ENCODE measurements at places on chromosomes 13 and 19. TPM values are rescaled to one million over a fixed set of nuclear protein-coding genes. Genes with fewer than 3 reads are reported as not detected.

Gene C19orf18
- total RNA-seq, result not detected

DNA sequence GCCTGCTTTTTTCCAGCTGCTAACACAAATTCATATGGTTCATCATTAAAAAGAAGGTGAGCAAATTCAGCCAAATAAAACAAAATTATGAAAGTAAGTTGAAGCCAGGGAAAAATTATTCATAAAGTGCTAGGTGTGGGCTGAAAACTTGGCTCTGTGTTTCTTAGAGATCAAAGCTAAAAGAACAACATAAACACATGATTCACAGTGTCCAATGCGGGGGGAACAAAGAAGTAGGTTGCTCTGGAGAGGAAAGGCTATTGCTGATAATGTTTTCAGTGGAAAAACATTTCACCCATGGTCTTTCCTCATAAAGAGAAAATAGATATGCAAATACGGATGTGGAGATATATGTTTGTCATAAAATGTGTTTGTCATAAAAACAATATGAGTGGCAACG lies 1691.5 kb upstream of the SLC10A2 start:
- no peak for DNase-seq

DNA sequence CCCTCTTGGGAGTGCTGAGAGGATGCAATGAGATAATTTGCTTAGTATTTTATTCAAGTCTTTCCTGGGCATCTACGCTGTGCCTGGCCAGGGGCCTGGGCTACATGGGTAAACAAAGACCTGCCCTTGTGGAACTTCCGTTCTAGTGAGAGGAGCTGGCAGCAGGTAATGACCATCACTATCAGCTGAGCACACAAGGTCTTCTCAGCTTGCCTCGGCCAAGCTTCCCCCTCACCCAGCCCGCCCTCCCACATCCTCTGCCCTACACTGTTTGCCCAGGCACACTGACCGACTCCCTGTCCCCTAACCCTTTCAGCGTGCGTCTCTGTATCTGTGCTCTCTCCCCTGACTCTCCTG lies 8.6 kb upstream of the FKRP start:
- DNase-seq, result no peak

Gene TPTE2
- not detected for total RNA-seq

Gene MYO1F
- total RNA-seq, result 0.05 TPM

DNA sequence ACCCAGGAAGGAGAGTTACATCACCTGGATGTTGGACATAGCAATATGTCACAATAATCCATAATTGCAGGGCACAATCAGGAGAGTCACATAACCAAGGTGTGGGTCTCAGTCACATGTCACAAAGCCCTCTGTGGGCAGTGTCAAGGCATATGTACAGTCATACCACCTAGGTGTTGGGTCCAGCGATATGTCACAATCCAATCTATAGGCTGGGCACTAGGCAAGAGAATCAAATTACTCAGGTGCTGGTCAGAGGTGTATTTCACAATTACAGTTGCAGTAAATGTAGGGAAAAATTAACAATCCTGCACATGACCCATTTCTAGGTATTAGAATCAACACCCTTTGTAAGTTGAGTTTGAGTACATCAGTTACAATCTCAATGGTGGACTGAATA lies 126.2 kb upstream of the ZNF91 start:
- no peak for DNase-seq

GRCh38 chr19:56712611-56713276 lies 41.2 kb upstream of the ZNF835 start:
- DNase-seq, result no peak

- peak; percentile 27 for DNase-seq
Measured at GRCh38 chr13:79525064-79525857, 44.3 kb downstream of the NDFIP2 start.

Gene KIR2DL3
- not detected for total RNA-seq

DNA sequence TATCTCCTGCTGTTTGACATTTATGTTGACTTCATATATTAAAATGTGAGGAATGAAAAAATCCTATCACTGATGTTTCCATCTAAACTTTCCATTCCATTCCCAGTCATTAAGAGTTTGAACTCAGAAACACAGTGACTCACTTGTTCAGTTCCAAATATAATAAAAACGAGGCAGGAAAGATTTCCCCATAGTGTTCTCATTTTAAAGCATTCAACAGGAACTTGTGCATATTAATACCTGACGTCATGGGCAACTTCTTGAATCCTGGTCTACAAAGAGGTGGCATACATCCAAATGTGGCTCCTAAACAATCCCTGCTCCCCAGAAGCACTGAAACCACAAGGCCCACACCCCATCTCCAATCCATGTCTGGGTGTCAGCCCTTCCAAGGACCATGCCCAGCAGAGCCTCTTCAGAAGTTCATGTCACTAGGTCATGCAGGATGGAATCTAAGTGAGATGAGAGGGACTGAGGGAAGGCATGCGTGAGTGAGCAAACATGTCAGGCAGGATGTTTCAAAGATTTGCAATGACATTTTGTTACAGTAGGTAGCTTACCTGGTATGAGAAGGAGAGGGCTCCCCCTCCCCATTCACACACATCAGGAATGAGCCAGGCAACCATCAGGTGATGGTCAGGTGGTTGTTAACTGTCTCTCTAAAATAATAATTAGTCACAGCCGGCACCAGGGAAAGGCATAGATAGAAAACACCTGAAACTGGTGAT lies 9.4 kb upstream of the ERVV-2 start:
- no peak for DNase-seq

DNA sequence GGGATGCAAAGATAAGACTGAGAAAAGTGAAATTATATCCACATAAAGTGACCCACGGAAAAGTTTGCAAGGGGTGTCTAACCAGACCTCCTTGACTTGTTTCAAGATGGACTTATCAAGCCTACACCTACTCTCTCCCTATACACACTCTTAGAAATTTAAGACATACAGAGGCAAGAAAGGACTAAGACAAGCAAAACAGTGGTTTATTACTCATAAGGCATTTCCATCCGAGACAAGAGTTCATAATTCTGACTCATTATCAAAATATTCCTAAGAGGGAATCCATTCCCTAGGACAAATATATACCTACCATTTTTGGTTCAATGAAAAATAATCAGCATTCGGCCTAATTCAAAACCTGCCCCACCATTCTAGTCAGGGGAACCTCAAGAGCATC lies 232.6 kb upstream of the GPC6 start:
- no peak for DNase-seq
